ENCODE measurements at places on chromosomes 7 and 10. TPM values are rescaled to one million over a fixed set of nuclear protein-coding genes. Genes with fewer than 3 reads are reported as not detected.
A peak's percentile ranks its signal among the peaks of the same experiment; 100 is the strongest.

- H3K27me3 ChIP-seq = no peaks in the 10 kb centered on the region
- DNase-seq = peak; percentile 74
- no peaks in the 10 kb centered on the region for H3K36me3 ChIP-seq
- H3K27ac ChIP-seq = no peak overlapping the region
- no peak overlapping the region for H3K4me3 ChIP-seq
These were observed 159.6 kb downstream of the SKAP2 start for GRCh38 chr7:26704786-26705185.

The PDSS1 gene
- total RNA-seq = 3.1 TPM

The PPP2R2D gene
- 22.1 TPM for total RNA-seq

The CCNJ gene
- total RNA-seq = 5.6 TPM

The GUSB gene
- total RNA-seq = 21.8 TPM

DNA sequence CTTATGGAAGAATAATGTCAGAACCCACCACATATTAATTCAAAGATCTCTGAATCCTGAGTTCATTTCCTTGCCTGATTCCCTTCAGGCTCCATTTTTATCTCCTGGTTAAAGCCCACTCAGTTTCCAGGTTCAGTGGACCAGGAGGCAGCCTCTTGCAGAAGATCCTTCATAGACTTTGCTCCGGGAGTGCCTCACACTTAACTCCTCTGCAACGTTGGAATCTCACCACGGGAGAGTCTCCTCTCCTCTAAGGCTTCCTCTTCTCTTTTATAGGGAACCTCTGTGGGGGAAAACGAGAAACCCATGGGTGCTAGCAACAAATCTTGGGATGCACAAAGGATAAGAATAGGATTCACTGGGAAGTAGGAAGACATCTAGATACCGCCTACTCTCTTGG, 1.7 kb upstream of the BLOC1S2 start:
- no peaks in the 10 kb centered on the region for H3K4me1 ChIP-seq
- DNase-seq = no peak
- H3K36me3 ChIP-seq = no peaks in the 10 kb centered on the region
- no peak overlapping the region for H3K27ac ChIP-seq
- no peak overlapping the region for H3K4me3 ChIP-seq

DNA sequence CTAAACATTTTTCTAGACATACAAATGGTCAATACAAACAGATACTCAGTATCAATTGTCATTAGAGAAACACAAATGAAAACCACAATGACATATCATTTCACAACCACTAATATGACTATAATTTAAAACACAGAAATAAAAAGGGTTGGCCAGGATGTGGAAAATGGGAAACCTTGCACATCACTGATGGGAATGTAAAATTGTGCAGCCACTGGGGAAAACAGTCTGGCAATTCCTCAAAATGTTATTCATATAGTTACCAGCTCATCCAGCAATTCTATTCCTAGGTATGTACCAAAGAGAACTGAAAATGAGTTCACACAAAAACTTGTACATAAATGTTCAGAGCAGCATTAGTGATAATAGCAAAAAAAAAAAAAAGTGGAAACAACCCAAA, 106.1 kb upstream of the LRRTM3 start:
- no peak for DNase-seq
- H3K4me1 ChIP-seq = no peaks in the 10 kb centered on the region
- H3K27ac ChIP-seq = no peak overlapping the region
- no peaks in the 10 kb centered on the region for H3K36me3 ChIP-seq
- H3K27me3 ChIP-seq = no peaks in the 10 kb centered on the region

DNA sequence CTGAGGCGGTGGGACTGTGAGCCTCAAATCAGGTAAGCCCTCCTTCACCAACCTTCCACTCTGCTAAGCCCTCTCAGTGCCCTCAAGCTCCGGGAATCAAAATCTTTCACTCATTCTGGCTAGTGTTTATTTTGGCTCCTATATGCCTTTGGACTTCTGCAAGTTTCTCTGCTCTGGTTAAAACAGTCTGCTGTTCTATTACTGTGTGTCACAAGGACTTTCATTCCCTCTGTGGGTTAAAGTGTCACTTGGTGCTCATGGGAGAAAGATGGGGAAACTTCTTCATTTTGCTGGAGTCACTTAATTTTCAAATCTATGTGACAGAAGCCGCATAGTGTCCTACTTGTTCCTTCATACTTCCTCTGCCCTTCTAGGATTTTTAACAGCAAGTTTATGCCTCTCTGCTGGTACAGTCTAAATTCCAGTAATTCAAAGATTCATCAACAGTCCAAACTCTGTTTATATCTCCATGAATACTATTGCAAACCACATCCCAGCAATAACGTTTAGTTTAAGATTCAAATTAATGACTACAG, 61.3 kb downstream of the CD36 start:
- H3K4me1 ChIP-seq = peaks cover 30% of the 10 kb centered on the region
- H3K4me3 ChIP-seq = no peak overlapping the region
- peak; percentile 64 for DNase-seq
- H3K27ac ChIP-seq = peak overlapping the region; percentile 38

The PITX3 gene
- total RNA-seq = not detected

The CYP3A5 gene
- total RNA-seq = 12.4 TPM

The GIMAP7 gene
- not detected for total RNA-seq
